ENCODE measurements at places on chromosomes 2 and 18.

- no peak for DNase-seq
Measured at GRCh38 chr18:28174181-28174905, 2.6 kb downstream of the CDH2 start.

GRCh38 chr2:27121906-27122305 lies 1.7 kb upstream of the ABHD1 start:
- DNase-seq = no peak

GRCh38 chr2:67515056-67515455 lies 117.9 kb downstream of the ETAA1 start:
- no peak for DNase-seq

- DNase-seq = no peak
Measured at GRCh38 chr2:43065036-43065435, 161.4 kb downstream of the ZFP36L2 start.

DNA sequence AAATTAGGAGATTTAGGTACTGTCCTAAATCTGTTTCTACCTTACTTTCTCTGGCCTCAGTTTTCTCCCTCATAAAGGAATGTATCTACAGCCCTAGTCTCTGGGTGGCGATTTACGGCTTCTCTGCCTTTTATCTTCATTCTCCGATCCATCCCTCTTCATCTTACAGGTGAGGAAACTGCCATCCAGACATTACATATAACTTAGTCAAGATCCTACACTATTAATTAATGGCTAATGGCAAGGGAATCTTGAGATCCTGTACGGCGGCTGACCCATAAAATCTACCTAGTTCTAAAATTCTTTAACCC lies 386 bp upstream of the YIPF4 start:
- no peak for DNase-seq

DNA sequence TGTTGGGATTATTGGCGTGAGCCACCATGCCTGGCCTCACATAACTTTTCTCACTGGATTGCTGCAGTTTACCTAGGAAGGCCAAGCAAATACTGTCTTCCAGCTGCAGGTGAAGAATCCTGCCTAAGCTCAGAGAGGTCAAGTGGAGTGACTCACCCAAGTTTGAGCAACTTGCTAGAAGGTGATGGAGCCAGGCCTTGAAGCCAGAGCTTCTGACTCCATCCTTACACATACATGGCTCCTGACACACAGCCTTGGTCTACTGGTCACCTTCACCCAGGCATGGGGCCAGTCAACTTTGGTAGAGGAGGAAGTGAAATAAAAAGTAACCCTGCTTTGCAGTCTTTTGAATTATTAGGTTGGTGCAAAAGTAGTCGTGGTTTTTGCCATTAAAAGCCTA lies 93.5 kb downstream of the VWA3B start:
- DNase-seq = no peak

DNA sequence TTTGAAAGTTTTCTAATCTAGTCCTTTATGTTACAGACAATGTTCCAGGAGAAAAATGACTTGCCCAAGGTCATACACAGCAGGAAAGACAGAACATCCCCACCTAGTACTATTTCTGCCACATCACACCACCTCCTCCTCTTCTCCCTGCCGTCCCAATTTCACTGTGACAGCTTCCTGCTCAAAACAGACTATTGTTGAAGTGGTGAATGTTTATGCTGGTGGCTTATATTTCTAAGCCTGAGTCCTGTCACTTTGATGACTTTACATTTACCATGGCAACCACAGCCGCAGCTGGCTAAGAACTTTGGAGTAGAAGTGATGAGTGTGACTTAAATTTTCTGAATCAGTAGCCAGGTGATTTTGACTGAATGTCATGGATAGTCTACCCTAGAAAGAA lies 10.0 kb downstream of the GALNT5 start:
- DNase-seq = no peak

GRCh38 chr2:160294889-160295288 lies 94.8 kb upstream of the ITGB6 start:
- no peak for DNase-seq

DNA sequence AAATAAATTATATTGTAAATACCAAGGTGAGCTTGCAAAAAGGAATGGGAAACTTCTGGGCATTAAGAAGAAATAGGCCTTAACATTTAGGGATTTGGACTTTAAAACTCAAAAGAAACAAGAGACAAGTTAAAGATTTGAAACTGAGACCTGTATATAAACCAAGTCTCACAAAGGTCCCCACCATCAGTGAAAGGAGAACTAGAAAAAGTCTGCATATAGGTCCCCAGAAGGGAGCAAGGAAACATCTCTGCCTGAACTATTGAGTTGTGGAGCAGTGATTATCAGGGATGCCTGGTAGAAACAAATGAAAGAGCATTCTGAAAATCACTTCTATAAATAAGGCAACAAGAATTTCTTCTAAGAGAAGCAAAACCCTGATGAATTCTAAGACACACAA lies 30.5 kb upstream of the ITGAV start:
- DNase-seq = no peak

DNA sequence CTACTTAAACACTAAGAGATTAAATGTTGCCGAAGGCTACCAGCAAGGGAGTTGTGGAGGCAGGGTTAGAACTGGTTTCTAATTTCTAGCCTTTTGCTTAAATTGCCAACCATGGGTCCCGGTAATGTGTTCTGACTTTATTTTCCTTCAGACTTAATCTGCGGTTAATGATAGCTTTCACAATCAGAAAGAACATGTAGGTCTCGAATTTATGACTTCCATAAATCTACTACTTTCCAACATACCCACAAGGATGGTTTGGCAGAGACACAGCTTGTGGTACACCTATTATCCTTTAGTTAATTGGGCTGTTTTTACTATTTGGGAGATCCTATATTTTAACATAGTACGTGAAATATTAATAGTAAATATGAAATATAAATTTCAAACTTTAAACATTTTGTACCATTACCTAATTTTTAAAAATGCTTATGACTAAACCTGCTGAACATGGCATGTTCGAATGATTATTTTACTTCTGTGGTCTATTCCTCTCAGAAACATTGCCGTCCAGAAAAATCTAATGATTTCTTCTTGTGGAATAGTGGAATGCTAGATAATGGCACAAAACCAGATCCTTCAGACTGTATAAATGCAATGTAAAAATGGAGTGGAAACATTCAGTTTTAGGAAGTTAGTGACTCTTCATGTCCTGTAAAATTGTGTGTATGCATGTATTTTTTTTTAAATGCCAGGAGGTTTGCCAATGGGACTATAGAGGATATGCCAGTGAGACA lies 41.3 kb downstream of the PARD3B start:
- DNase-seq = no peak

- no peak for DNase-seq
Measured at GRCh38 chr18:23943903-23944624, 70.5 kb upstream of the TTC39C start.

GRCh38 chr2:46308629-46309028 lies 11.4 kb downstream of the EPAS1 start:
- no peak for DNase-seq

DNA sequence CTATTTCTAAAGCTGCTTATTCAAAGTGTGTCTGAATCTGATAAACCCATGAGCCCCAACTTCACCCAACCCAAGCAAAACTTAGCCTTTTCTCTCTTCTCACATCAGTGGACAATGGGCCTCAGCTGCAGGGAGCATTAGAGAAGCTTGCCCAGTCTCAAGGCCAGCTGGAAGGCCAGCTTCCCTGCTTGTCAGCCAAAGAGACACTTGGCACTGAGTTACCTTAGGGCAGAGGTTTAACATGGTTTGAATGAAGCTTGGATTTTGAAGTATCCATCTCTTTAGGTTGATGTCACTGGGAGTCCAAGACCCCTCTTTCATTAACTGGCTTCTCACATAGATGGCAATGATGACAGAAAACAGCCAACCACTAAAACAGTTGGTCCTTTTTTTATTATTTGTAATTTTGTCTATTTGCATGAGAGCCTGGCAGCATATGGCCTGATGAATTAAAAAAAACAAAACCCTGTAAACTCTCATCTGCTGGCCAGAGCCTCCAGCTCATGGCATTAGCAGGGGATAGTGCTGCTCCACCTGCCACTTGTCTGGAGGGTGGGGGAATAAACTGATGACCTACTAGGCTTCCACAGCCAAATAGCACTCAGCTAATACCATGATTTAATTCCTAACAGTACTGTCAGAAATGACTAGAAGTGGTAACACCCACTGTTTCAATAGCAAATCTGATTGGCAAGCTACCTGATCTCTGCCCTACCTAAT lies 137.0 kb downstream of the UBE2E3 start:
- no peak for DNase-seq

DNA sequence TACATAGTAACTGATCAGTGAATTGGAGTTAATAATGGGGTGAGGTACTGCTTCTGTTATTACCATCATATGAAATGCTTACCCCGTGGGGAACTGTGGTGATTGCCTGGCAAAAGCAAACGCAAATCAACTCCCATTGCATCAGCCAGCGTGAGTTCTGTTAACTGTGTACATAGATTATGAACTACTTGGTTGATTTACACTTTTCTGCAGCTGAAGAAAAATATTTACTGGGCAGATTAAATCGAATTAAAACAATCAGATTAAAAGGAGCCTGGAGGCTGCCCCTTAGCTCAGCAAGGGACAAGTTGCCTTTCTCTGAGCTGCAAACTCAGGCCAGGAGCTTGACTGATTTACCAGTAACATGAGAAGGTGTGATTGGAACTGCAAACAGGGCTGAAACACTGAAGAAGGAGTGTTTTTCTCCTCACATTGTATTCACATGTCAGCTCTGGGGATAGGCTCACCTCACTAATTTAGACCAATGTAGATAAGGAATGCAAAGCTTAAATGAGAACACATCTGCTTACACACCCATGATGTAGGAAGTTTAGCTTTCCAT lies 220.1 kb downstream of the OSR1 start:
- DNase-seq = no peak

GRCh38 chr2:122634256-122634655 lies 878.8 kb downstream of the TSN start:
- peak; percentile 47 for DNase-seq

GRCh38 chr2:96265349-96265839 lies 403 bp downstream of the TMEM127 start:
- no peak for DNase-seq

- no peak for DNase-seq
Measured at GRCh38 chr2:73776869-73777519, 2.9 kb downstream of the DUSP11 start.

- DNase-seq = no peak
Measured at GRCh38 chr18:60895181-60895580, 438.0 kb upstream of the CDH20 start.

- no peak for DNase-seq
Measured at GRCh38 chr2:131148426-131148825, 43.3 kb downstream of the PLEKHB2 start.

GRCh38 chr2:239500574-239501550 lies 100.0 kb upstream of the HDAC4 start:
- no peak for DNase-seq

GRCh38 chr2:104690255-104690984 lies 163.5 kb upstream of the POU3F3 start:
- no peak for DNase-seq

GRCh38 chr2:19989342-19989666 lies 601 bp downstream of the WDR35 start:
- DNase-seq = no peak

GRCh38 chr2:69095305-69095704 lies 82.3 kb downstream of the ANTXR1 start:
- no peak for DNase-seq

- no peak for DNase-seq
Measured at GRCh38 chr18:6737833-6738232, 8.3 kb downstream of the ARHGAP28 start.

- DNase-seq = no peak
Measured at GRCh38 chr18:58535340-58536201, 93.3 kb downstream of the ALPK2 start.

DNA sequence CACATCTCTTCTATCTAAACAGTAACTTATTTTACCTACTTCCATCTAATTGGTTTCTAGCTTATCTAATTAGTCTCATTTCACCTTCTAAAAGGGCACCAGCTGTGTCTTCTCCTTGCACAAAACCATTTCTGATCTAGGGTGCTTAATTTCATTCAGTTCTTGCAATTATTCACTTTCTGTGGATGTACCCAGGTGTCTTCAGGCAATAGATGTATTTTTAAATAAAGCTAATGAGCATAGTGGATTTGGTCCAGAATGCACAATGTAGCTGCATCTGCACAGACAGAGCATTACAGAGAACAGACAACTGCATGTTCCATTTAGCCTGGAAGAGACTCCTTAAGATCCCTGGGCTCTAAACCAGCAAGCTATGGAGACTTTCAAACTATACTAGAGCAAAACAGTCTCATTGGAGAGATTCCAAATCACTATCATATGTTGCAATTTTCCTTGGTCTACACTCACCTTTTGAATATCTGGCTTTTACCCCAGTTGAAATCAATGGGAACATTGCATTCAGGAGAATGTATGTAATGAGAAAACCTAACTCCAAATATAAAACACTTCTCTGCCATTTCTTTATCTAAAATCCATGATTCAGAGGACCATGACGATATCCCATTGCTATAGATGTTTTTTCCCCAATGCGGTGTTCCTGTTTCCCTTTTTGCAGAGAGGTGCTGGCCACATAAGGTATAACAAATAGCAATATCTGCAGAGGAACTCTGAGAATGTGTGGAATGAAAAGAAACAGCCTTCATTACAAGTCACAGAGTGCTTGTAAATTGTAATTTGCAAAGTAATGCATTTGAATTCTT lies 3.5 kb upstream of the RFX8 start:
- no peak for DNase-seq

- no peak for DNase-seq
Measured at GRCh38 chr2:179139506-179139905, 89.6 kb upstream of the CCDC141 start.

- DNase-seq = no peak
Measured at GRCh38 chr2:144154205-144154604, 365.7 kb downstream of the ZEB2 start.

GRCh38 chr2:128692895-128693742 lies 374.5 kb upstream of the HS6ST1 start:
- no peak for DNase-seq

DNA sequence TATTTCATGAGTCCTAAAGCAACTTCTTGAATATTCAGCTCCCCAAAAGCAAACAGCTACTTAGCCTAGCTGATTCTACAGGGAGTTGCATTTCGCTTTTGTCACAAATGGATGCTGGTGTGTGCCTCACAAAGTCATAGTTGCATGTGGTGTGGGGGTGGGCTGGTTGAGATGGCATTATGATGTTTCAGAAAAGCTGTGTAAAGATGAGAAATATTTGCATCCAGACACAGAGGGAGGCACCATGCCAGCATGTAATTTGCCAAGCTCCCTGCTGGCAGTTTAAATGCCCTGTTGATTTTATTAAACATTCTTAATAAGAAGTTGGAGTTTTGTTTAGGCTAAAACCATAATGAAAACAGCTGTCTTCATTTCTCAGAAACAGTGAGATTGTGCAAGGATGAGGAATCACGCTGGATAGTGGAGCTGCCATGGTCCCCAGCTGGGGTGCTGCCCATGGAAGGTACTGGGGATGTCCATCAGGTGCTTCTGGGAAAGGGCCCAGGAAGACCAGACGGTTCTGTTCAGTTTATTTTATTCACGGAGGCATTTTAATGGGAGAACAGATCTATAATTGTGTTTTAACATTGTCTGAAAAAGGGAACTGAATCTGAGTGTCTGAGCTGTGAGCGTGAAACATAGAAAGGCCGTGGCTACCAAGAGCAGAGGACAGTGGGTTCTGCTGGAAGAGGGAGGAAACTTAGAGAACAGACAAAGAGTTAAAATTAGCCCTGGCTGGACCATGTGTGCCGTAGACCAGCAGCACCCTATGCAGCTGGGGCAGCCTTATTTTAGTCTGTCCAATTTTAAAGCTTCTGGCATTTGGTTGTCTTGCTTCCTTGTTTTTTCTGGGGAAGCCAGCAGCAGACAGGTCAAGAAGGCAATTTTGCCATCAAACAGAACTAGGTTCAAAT lies 177.1 kb downstream of the FAM210A start:
- DNase-seq = no peak

Data from brain pericyte (primary cell).